DMS 273 treated with DMSO at 0.1 percent for 48 hours (cell line): ENCODE measurements at places on chromosomes 2 and 18.

- DNase-seq, result no peak
These were observed 154.9 kb upstream of the SMIM21 start for GRCh38 chr18:75582406-75582821.

DNA sequence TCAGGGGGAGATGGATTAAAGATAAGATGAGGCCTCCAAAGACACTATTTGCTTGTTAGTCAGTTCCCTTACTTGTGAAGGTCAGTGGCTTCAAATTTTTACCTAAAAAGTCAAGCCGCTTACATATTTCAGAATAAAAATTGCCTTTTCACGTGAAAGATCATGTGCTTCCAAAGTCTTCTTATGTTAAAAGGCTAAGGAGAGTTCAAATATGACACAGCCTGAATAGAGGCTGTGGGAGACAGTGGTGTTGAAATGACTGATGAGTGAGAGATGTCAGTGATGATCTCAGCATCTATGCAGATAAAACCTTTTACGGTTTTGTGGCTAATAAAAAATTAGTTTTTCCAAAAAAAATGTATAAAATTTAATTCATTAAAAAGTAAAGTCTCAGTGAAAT lies 40.5 kb downstream of the UPP2 start:
- no peak for DNase-seq

DNA sequence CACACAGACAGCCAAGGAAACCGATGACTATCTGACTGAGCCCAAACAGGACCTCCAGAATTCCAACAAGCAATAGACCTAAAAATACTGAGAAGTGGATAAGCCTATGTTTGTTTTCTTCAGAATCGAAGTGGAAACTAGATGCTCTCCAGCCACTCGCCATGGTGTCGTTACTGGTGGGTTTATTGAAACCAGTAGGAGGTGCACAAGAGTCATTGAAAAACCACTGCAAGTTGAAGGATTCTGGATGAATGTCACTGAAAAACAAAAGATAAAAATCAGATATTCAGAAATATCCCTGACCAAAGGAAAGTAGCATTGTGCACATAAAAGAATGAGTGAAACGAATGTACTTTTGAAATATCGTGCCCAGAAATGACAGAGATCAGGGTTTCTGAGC lies 15.3 kb downstream of the TM4SF20 start:
- no peak for DNase-seq

GRCh38 chr2:109066917-109067597 lies 61.9 kb upstream of the SH3RF3 start:
- DNase-seq, result no peak
